Glutamatergic neuron (in vitro differentiated cells): ENCODE measurements at places on chromosomes 6 and 20. TPM values are rescaled to one million over a fixed set of nuclear protein-coding genes. Genes with fewer than 3 reads are reported as not detected.

The FHL5 gene
- total RNA-seq: not detected

The HS3ST5 gene
- total RNA-seq: 17.4 TPM

The TBP gene
- total RNA-seq: 19.9 TPM

The MAN1A1 gene
- 10.5 TPM for total RNA-seq

The SLC22A3 gene
- total RNA-seq: not detected

The GSTA3 gene
- total RNA-seq: not detected

The ERVFRD-1 gene
- total RNA-seq: not detected

The SMIM29 gene
- 54.7 TPM for total RNA-seq

The TSPYL1 gene
- total RNA-seq: 63.3 TPM

The CCN6 gene
- total RNA-seq: not detected

The ATG5 gene
- 24.8 TPM for total RNA-seq

The RIPPLY2 gene
- 4.9 TPM for total RNA-seq

GRCh38 chr6:11282245-11282644 is 49.8 kb upstream of the NEDD9 start:
- DNase-seq: no peak

DNA sequence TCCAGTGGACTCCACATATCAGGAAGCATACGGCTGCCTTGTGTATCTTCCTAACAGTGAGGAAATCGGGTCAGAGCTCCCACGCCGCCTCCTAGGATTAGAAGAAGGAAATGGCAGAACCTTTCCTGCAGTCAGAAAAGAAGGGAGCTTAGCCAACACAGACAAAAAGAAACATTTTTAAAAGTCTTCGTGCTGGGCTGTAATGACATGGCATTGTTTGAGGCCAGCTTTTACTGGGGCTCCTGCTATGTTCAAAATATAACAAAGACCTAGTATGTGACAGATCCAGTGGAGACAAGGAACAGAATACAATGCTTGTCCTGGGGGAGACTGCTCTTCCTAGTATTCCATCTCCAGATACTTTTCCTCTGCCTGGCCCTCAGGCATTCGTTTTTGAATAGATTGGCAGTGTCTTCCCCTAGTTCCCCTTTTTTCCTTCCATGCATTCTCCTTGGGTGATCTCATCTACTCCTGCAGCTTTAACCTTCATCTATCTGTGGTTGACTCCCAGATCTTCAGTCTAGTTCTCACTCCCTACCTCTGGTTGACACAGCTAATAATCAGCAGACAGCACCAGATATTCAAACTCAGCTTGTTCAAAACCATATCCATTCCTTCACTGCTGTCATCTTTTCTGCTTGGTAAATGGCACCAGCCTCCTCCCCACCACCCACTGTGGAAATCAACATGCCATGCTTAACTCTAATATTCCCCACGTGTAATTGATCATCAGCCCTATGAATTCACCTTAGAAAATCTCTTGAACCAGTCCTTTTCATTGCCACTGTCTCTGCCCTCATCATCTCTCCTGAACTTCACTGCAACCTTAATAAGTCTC is 94.5 kb upstream of the VSTM2L start:
- no peak for DNase-seq

GRCh38 chr6:20331625-20332024 is 70.1 kb upstream of the E2F3 start:
- DNase-seq: no peak

DNA sequence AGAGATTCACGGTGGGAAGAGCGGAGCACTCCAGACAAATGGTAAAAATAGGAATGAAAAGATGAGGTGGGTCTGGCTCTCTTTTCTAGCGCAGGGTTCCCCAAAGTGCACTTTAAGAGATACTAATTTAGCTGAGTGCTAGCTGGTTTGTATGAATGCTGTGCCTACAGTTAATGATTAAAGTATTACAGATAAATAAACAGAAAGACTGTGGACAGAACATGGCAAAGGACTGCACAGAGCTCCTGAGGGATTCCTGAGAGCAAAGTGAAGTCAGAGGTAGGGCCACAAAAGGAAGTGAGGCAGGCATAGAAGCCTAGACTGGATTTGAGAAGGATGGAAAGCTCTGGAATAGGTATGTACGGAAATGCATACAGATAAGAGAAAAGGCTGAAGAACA is 114.5 kb downstream of the INSM1 start:
- no peak for DNase-seq

- no peak for DNase-seq
These were observed 7.5 kb downstream of the FERMT1 start for GRCh38 chr20:6115221-6115895.

- no peak for DNase-seq
These were observed 12.7 kb downstream of the PANK2 start for GRCh38 chr20:3901706-3902440.

DNA sequence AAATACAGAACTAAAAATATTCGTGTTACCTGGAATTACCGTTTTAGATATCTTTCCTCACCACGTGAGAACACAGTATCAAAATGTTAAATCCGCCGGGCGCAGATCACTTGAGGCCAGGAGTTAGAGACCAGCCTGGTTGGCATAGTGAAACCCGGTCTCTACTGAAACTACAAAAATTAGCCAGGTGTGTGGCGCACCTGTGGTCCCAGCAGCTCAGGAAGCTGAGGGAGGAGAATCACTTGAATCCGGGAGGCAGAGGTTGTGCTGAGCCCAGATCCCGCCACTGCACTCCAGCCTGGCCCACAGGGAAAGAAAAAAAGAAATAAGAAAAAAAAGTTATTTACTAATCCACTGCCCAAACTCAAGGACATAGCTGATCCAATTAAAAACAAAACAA is 4.8 kb upstream of the DDX43 start:
- no peak for DNase-seq

GRCh38 chr6:2881423-2881822 is 21.7 kb downstream of the SERPINB9 start:
- DNase-seq: no peak

GRCh38 chr6:109653264-109653663 is 37.7 kb downstream of the AK9 start:
- no peak for DNase-seq

DNA sequence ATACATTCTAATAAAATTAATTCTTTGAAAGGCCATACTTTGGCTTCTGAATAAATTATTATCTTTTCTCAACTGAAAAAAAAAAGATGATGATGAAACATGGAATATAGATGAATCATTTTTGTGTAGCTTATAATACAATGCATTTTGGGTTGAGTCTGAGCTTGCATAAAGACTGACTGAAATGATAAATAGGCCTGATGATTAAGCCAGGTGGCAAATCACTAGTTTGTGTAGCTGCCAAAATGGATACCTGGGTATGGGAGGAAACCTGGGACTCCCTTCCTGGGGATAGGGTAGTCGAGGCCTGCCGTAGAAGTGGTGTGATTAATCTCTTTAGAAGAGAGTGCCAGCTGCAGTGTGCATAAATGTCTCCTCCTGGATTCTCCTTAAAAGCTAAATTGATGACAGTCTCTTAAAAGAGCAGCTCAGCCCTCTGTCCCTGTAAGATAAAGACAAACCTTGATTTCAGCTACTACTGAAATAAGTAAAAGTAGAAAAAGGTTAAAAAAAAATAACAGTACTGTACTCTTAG is 275.1 kb downstream of the GRIK2 start:
- no peak for DNase-seq

- DNase-seq: peak; percentile 72
These were observed at the start of gene PDE10A for GRCh38 chr6:165662749-165663376. Gene PDE10A (minus strand): TSS chr6:165663241. CDS start chr6:165662811, 430 bp downstream.

GRCh38 chr6:35893246-35893645 is 27.7 kb downstream of the SRPK1 start:
- DNase-seq: no peak

- DNase-seq: no peak
These were observed 10.2 kb downstream of the ADNP start for GRCh38 chr20:50920997-50921396.

- DNase-seq: peak; percentile 65
These were observed 283.9 kb downstream of the FOXC1 start for GRCh38 chr6:1893470-1894130.
